ENCODE measurements at places on chromosomes 16 and 17.

GRCh38 chr17:34082404-34082803 is 172.7 kb upstream of the CCL2 start:
- no peak for DNase-seq

GRCh38 chr16:89365044-89365467 is 125.3 kb downstream of the ANKRD11 start:
- no peak for DNase-seq

- DNase-seq: no peak
Observed at GRCh38 chr16:77430787-77431585, 3.8 kb downstream of the ADAMTS18 start.

DNA sequence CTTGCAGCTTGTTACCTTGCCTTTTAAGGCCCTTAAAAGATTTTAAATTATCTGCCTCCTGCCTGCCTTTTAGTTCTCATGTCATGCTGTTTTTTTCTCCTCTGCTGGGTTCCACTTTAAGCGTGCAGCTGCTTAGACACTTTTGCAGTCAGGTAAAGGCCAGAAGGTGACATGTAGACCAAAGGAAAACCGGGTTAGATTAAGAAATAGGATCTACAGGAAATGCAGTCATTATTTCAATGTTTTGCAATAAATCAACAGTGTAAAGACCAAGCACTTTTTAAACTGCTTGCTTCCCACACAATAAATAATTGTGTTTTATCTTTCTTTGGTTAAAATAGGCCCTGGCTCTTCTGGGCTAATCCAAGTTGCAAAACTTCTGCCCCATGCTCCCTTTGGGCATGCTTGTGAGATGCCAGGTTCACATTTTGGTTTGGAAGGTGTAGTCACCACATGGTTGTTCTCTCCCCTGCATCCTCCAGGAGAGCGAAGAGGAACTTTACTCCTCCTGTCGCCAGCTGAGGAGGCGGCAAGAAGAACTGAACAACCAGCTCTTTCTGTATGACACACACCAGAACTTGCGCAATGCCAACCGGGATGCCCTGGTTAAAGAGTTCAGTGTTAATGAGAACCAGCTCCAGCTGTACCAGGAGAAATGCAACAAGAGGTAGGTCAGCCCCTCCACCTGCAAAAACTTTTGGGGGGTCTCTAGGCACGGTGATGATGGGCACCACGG is 54.9 kb downstream of the SDR42E1 start:
- no peak for DNase-seq

- DNase-seq: no peak
Observed at GRCh38 chr17:17408236-17408794, 68.5 kb upstream of the MED9 start.
